ENCODE measurements at places on chromosomes 11 and 22. TPM values are rescaled to one million over a fixed set of nuclear protein-coding genes. Genes with fewer than 3 reads are reported as not detected.
A peak's percentile ranks its signal among the peaks of the same experiment; 100 is the strongest.

GRCh38 chr11:44367452-44367851 lies 57.5 kb upstream of the ALX4 start:
- no peak for DNase-seq

DNA sequence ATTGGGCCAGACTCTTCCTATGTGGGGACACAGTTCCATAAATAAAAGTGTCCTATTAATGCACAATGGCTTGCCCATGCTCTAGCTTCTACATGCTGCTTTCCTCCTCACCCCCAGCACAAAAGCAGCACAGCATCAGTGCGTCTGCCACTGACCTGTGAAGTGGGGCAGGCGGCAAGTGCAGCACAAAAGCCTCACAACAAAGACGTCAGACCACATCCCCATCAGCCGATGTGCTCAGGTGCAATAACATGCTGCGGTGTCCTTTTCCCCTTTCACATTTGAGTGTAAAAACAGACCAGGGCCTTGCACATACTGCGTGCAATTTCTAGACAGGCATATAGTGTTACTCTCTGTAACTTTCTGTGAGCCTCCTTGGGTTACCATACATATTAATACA lies 12.8 kb downstream of the DKK3 start:
- DNase-seq: no peak

GRCh38 chr11:68924073-68924925 lies 20.6 kb downstream of the IGHMBP2 start:
- DNase-seq: no peak

- no peak for DNase-seq
Observed at GRCh38 chr11:124301548-124301947, 12.2 kb downstream of the OR8D1 start.

- no peak for DNase-seq
Observed at GRCh38 chr11:118627566-118627965, 20.2 kb downstream of the PHLDB1 start.

DNA sequence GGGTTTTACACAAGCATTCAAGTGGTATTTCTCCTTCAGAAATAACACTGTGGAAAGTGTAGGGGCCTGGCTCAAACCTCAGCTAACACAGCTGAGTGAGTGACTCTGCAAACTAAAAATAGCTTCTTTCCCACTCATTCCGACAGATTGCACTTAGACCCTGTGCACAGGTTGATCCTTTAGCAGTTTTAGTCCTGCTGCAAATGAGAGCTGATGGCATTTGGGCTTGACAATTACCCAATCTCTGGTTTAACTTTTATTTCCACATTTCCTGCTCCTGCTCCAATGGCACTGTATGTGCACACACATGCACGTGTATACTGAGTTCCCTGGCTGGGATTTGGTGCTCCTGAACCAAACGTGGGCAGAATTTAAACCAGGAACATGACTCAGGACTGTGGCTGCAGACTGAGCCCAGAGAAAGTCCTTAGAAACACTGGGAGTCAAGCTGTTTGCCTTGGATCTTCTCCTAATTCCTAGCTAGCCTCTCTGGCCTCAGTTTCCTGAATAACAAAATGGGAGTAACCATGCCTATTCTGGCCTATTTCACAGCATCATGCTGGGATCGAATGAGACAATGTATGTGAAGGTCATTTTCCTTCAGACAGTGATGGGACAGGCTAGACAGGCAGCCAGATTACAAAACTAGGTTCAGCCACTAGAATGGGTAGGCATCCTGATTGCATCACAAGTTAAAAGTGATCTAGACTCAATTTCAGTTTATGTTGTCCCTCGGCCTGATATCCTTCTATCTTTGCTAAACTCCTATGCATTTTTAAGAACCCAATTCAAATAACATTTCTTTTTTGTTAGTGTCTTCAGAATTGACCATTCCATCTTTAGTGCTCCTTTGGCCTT lies 58.2 kb downstream of the SERGEF start:
- DNase-seq: no peak

- no peak for DNase-seq
Observed at GRCh38 chr22:44419429-44419828, 78.6 kb downstream of the RTL6 start.

DNA sequence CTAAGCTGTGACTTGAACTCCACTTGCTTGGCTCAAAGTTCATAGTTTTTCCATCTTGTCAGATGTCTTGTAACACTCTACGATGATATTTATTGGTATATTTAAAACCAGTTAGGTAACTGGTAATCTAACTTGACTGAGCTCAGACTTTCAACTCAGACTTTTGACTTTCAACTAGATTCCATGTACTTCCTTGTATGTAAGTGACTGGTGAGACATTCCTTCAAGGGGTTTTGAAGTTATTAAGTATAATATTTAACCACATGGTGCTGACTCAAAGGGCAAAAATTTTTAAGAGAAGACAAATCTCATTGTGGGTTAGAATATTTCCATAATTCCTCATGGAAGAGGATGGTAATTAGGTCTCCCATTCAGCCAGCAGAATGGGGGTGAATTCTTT lies 631.3 kb upstream of the ANO5 start:
- no peak for DNase-seq

- DNase-seq: no peak
Observed at GRCh38 chr11:13923182-13923581, 39.3 kb upstream of the SPON1 start.

DNA sequence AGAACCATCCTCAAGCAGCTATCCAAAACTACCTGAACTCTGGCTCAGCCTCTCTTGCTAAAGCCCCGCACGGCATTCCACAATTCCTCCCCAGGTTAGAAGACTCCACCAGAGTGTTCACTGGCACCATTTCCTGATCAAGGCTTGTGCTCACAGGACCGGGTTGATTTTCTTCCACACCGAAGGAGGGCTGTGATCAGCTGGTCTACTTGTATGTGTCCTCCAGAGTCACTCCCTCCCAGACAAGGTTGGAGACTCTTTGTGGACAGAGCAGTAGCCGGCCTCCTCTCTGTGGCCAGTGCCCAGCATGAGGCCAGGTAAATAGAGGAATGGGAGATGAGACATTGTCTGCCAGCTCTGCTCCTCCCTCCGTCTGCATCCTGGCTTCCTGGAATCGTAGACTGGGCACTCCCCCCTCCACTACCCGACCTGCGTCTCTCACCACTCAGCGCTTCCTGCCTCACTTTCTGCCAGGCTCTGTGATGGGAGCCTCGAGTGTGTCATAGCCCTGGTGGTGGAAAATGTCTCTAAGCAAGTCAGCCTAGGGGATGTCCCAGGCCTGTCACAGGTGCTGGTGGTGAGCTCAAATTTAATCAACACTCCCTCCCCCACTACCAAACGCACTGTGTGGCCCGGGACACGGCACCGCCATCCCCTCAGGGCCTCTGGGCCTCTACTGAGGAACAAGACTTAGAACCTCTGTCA lies 12.5 kb upstream of the TMPRSS6 start:
- DNase-seq: peak; percentile 96

DNA sequence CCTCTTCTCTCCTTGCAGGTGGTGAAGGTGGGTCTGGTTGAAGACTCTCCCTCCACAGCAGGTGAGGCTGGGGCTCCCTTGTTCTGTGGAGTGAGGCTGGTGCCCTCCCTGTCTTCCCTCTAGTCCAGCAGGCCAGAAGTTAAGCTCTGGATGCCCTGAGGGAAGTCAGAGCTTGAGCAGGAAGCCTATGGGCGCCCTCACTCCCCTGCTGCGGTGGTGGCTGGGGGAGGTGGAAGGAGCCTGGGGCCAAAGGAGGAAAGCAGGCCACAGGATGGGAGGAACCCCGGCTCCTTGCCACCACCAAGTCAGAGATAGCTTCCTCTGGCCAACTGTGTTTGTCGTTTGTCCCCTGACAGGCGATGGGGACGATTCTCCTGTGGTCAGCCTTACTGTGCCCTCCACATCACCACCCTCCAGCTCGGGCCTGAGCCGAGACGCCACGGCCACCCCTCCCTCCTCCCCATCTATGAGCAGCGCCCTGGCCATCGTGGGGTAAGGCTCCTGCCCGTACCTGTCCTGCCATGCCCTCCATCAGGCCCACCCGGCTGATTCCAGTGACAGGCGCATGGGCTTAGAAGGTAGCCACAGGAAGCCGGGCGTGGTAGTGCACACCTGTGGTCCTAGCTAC lies 29.5 kb upstream of the RAB1B start:
- DNase-seq: no peak

DNA sequence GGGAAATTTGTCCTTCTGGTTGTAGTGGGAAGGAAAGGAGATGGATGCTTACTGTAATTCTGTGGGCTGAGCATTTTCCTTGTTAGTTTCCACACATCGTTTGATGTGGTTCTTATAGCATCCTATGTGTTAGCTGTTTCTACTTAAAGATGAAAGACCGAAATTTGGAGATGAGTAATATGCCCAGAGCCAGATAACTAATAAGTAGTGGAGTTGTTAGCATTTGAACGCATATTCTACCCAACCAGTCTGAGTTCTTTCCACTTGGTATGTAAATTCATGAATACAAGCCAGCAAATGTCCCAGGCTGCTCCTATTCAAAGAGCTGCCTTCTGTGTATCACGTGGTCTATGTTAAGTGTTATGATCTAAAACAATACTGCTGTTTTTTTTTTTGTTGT lies 14.6 kb downstream of the SPECC1L start:
- peak; percentile 8 for DNase-seq

DNA sequence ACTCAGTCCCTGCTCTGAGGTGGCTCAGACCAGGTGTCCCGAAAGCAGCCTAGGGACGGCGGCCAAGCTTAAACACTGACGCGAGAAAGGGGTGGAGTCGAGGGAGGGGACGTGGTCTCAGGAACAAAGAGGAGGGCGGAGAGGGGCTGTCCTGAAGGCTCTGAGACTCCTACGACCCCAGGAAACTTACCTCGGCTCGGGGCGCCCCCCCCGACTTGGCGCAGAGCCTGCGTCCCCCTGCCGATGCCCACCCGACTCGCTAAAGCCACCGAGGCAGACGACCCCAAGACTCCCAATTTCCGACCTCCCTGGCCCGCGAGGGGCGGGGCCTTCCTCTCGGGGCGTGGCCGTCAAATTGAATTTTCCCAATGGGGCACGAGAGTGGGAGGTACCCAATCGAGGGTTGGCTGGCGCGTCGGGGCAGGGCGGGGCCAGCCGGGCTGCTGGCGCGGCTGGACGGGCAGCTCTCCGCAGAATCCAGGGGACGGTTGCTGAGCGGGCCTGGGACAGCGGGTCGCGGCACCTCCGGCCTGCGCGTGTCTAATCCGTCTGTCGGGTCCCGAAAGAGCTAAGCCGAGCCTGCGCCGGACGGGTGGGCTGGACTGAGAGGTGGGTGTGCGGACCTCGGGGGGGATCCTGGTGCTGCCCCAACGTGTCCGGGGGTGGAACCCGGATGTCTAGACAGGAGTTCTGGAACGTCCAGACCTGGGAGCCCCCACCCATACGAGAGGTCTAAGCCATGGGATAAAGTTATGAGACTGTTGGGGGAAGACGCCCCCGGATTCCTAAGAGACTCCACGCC lies at the start of gene SMTN:
Gene SMTN, plus strand, starts transcription at position 471 of the 802 bp plus-strand sequence. CDS start 1,941 bp downstream, outside the sequence.
- DNase-seq: peak; percentile 91

GRCh38 chr22:50376085-50376651 lies 33.0 kb downstream of the PPP6R2 start:
- DNase-seq: no peak

- DNase-seq: no peak
Observed at GRCh38 chr11:130052567-130052966, 17.1 kb upstream of the APLP2 start.

DNA sequence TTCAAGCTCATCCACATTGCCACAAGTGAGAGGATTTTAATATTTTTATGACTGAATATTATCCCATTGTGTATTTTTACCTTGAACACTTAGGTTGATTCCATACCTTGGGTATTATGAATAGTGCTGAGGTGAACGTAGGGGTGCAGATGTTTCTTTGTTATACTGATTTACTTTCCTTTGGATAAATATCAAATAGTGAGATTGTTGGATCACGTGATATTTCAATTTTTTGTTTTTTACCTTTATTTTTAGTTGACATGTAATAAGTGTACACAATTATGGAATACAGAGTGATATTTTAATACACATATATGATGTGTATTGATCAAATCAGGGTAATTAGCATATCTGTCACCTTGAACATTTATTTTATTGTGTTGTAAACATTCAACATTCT lies 8.1 kb downstream of the OR10W1 start:
- DNase-seq: no peak

- peak; percentile 68 for DNase-seq
Observed at GRCh38 chr11:44530413-44531115, 34.9 kb upstream of the CD82 start.

DNA sequence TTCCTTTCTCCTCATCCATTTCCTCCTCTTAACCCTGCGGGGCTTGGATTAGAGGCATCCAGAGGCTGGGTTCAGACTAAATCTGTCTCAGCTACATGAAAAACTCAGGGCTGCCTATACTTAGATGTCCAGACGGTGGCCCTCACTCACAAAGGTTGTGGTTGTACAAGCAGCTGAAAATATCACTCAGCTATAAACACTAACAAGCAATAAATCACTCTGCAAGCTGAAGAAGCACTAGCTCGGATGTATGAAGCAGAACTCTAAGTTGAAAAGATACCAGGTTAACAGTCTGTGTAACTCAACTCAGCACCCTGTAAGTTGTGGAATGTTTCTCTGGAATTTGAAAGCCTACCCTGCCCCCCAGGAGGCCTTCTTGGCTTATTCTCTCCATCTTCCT lies 82.9 kb downstream of the EXT2 start:
- DNase-seq: no peak

DNA sequence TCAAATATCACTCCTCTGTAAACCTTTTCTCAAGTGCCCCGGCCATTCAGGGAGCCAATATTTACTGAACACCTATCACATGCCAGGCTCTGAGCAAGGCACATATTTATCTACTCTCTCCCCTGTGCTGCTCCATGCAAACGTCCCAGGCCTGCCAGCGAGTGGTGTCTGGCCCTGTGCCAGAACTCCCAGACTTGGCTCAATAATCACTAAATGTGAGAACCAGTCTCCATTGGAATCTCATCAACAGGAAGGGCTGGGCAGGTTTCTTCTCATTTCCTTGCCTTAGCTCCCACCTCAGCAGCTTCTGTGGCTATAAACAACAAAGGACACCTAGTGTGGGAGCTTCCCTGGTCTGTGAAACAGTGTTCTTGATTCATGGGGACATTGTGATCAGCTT lies 21.7 kb downstream of the RASSF10 start:
- no peak for DNase-seq

- peak; percentile 56 for DNase-seq
Observed at GRCh38 chr22:41576877-41577276, 12.8 kb downstream of the PMM1 start.

GRCh38 chr11:124745270-124745834 lies 5.6 kb downstream of the NRGN start:
- DNase-seq: no peak

GRCh38 chr22:19757985-19758895 lies 2.3 kb upstream of the TBX1 start:
- DNase-seq: no peak

DNA sequence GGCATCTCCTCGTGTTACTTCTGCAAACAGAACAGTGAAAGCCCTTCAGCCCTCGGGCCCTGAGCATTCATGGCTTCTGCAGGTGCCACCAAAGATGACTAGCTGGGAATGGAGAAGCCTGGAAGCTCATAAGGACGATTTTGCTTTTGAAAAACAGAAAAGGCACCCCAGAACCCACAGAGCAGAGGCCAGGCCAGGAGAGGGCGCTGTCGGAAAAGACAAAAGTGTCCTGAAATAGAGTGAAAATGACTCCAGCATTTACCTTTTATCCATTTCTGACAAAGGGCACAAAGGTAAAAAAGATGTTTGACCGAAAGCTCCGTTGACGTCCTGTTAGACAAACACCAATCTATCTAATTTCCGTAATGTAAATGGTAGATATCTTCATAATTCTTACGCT lies 37.6 kb downstream of the ZNF195 start:
- DNase-seq: peak; percentile 73

Gene HSCB
- 8.9 TPM for total RNA-seq

Gene APOL1
- total RNA-seq: 50.9 TPM

Gene CYTH4
- 110 TPM for total RNA-seq

Gene CEND1
- total RNA-seq: 0.20 TPM

Gene SLC17A6
- total RNA-seq: not detected

Gene CCDC73
- total RNA-seq: not detected

Gene TAGLN
- 2.0 TPM for total RNA-seq

Gene OR52N4
- total RNA-seq: 0.89 TPM
